ENCODE measurements at places on chromosomes 2 and 18. TPM values are rescaled to one million over a fixed set of nuclear protein-coding genes. Genes with fewer than 3 reads are reported as not detected.

GRCh38 chr2:120430501-120430830 is 84.5 kb downstream of the INHBB start:
- DNase-seq = no peak

DNA sequence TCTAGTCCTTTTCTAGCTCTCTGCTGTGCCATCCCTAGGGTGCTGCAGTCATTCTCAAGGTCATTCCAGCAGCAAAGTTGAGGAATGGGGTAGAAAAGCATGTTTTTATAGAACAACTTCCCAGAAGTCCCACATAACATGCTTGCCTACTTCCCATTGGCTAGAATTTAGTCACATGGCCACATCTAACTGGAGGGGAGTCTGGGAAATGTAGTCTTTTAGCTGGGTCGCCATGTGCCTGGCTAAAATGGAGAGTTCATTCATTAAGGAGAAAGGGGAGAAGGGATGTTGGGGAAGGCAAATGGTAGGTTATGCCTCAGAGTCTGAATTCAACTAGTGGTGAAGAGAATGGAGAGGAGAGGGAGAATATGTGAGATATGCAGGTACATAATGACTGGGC is 85.7 kb downstream of the SLC4A3 start:
- peak; percentile 40 for DNase-seq

- DNase-seq = no peak
These were observed 20.6 kb downstream of the SLC16A14 start for GRCh38 chr2:230048010-230048671.

GRCh38 chr18:40577981-40578365 is 1377.1 kb upstream of the PIK3C3 start:
- DNase-seq = no peak

- DNase-seq = no peak
These were observed 99.1 kb upstream of the NEUROD1 start for GRCh38 chr2:181779288-181780021.

GRCh38 chr2:209512971-209513370 is 89.1 kb downstream of the MAP2 start:
- no peak for DNase-seq

DNA sequence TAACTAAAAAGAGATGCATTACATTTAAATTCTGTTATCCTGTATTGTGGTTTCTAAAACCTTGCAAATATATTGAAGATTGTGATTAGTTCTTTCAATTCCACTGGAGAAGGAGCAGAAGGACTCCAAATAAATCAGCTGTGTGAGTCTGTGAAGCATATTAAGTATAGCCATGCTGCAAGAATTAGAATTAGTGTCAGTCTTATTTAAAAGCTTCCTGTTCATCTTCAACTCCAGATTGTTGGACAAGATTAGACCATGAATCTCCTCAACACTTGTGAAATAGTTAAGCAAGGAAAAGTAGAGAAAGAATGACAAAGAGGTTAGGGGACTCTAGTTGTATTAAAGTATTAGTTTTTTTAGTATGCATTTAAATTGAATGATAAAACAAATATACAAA is 92.5 kb upstream of the LRP1B start:
- DNase-seq = no peak

GRCh38 chr2:149827585-149828126 is 240.1 kb upstream of the MMADHC start:
- no peak for DNase-seq

DNA sequence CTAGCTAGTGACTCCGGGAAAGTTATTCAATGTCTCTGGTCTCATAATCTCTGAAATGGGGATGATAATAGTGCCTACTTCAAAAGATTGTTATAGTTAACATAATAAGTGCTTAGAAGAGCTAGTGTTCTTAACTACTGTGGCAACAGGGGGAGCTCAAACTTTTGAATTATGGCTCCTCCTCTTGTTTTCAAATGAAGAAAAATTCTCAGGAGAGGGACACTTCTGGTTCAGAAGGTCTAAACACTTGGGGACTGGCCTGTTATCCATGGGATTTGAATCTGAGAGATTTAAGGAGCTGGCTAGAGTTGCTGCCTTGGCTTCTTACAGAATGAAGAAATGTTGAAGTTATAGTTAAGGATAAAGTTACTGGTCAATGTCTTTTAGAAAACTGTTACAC is 92.2 kb upstream of the ITGB6 start:
- DNase-seq = peak; percentile 37

The ARHGAP15 gene
- total RNA-seq = not detected

The SPEG gene
- total RNA-seq = 85.7 TPM

The CCDC68 gene
- total RNA-seq = 0.07 TPM

The SLC38A11 gene
- 3.5 TPM for total RNA-seq

The PFN4 gene
- total RNA-seq = 0.66 TPM

The ALPG gene
- total RNA-seq = not detected

All from HFFc6 (cell line).